Keratinocyte (primary cell): ENCODE measurements at places on chromosomes 3 and 15.

DNA sequence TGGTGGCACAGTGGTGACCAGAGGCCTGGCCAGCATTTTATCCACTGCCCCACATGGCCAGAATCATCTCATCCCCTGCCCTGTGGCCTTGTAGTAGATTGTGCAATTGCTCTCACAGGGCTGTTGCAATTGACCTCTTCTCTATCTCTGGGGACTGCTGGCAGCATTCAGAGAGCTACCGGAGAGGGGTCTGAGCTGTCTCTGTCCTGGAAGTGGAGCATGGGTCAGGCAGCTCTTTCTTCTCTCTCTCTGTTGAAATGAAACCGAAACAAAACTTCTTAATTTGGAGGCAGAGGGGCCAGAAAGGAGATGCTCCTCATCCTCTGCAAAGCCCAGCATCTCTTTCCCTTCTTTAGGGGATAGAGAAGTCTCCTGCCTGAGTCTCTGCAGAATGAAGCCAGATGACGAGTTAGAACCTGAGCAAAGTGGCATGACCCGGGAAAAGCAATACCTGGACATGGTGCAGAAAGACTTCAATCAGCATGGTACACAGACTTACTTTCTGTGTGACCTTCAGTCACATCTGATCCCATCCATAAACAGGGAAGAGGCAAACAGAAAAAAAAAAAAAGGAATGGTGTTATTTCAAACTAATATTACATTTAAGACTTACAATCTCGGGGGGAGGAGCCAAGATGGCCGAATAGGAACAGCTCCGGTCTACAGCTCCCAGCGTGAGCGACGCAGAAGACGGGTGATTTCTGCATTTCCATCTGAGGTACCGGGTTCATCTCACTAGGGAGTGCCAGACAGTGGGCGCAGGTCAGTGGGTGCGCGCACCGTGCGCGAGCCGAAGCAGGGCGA lies 144.5 kb upstream of the BCL6 start:
- no peak for DNase-seq

GRCh38 chr3:154749514-154749913 lies 319.5 kb upstream of the GPR149 start:
- no peak for DNase-seq

- DNase-seq = no peak
These were observed 18.0 kb downstream of the RMDN3 start for GRCh38 chr15:40737048-40737447.

- no peak for DNase-seq
These were observed 54.4 kb downstream of the ATP8B4 start for GRCh38 chr15:50064673-50065072.

DNA sequence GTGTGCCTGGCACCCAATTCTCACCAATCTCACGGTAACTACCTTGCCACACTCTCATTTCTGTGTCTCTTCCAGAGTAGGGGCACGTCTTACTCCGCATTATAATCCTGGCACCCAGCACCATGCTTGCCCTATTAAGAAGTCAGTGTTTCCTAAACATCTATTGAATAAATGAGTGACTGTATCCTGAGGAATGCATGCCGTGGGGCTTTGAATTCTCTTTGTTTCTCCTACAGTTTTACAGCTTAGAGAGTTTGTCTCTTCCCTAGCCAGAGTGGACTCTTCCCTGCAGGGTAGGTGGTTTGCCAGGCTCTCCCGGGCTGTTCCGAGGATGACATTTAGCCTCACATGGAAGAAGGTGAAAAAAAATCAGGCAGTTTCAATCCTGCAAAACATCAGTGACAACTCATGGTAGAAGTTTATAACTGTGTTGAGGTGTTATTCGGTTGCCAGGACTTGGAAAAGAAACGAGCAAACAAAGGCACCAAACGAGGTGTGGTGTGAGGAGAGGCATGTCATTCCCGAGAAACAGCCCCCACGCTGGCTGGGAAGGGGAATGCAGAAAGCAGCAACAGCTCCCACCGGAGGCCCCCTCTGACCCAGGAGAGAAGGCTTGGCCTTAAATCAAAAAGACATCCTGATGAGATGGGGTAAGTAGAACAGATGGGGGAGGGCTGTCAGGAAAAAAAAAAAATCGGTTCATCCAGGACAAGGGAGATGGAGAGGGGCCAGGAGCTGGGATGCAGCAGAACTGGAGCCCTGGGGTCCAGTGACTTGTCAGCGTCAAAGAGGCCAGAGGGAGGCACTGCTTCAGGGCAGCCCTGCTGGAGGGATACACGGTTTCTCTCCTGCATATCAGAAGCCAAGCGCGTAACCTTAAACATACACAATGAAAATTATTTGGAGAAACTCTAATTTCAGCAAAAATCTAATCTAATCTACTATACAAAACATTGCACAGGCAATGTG lies 168.4 kb upstream of the ARRDC4 start:
- DNase-seq = no peak

DNA sequence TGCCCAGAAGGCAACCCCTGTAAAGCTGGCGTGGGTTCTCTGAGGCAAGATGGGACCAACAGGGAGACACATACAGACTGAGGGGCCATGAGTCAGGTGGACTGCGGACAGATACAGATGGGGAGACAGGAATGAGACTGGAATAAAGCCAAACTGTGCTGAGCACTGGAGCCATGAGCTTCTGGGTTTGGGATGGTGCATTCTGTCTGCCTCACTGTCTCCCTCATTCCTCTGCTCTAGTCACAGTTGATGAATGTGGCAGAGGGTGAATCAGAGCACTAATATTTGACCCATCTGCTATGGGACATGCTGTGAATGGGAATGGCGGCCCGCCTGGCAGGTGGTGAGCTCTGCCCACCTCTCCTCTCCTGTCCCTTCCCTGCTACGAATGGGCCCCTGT lies 262.9 kb downstream of the EPHB1 start:
- DNase-seq = no peak
